Central memory CD4-positive, alpha-beta T cell (primary cell): ENCODE measurements at places on chromosomes 2 and 18.
A peak's percentile ranks its signal among the peaks of the same experiment; 100 is the strongest.

DNA sequence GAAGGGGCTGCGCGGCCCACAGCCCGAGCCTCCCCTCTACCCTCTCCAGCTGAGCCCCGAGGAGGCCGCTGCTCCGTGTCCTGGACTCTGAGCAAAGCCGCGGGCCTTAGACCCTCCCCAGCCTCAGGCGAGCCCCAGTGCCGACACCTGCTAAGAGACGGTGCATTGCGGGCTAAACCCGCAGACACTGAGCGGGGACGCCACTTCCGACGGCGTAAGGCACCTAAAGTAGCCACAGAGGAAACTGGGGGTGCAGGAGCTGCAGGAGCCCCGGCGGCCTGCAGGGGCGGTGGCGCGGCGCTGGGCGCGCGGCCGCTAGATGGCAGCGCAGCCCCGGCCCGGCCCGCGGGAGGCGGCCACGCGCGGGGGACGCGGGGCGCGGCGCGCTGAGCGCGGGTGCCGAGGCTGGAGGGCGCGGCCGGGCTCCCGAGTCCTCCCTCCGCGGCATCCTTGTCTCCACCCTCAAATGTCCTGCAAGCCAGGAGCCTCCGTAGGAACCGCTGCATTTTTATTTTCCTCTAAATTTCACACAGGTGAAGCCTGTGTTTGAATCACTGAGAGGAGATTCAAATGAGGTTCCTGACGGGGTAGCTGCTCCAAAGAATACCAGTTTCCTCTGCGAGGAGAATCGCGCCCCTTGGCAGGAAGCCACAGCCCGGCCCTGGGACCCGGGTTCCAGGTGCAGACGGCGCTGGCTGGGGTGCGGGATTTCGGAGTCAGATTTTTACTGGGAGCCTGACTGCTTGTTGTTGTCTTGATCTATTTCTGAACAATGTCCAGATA, 650.5 kb downstream of the GALR1 start:
- peak; percentile 35 for DNase-seq

DNA sequence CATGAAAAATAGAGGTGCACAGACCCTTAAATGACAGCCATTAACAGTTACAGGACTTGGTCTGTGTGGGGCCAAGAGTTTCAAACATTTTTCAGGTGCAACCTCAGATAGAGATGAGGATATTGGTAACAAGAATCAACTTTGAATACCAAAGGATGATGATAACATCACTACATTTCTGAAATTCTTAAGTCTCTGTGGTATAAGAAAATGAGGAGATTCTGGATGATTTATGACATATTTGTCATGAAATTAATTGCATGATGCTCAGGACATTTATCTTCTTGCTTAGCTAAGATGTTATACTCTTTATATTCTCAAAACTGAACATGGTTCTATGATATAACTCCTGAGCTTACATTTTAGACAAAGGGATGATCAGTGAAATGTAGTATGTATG, 471.8 kb upstream of the CWC22 start:
- no peak for DNase-seq

DNA sequence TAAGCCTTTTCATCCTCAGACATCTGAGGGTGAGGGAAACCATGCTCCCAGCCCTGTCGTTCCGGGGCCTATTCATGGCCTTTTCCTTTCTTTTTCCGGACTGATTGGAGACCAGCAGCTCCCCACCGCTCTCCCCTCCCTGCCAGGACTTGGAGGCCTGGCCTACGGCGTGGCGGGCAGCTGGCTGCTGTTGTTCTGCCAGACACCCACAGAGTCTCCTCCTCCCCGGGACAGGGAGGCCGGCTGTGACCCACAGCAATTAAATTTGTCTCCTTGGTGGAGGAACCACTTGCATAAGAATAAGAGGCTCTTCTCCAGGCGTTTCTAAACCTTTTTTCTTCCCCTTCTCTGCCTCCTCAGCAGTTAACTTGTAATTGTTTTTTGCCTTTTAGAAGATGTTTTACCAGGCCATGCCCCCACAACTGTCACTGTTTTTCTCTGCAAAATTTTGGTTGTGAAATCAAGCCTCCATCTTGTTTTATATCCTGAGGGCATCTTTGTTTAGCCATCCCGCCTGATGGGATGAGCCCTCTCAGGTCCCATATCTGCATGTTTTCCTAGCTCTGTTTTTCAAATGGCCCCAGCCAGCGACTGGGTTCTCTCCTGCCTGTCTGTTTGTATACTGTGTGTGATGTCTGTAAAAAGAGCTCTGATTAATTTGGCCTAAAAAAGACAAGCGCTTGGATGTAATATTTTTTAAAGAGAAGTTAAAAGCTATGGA, 1060.0 kb upstream of the DDX18 start:
- no peak for DNase-seq

GRCh38 chr2:224407241-224407701, 5.4 kb upstream of the FAM124B start:
- DNase-seq, result no peak

DNA sequence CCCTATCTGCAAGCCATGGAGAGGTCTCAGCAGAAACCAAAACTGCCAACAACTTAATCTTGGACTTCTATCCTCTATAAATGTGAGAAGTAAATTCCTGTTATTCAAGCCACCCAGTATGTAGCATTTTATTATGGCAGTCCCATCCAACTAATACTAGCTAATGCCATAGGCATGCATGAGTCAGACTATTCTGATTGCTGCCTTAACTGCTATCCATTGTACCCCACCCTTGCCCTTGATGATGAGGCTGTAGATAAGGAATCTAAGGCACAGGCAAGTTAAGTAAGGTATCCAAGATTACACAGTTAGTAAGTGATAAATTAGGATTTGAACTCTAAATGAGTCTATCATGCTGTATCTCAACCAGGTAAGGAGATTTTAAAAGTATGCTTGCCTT, 223.0 kb downstream of the UBE2E3 start:
- DNase-seq, result no peak

DNA sequence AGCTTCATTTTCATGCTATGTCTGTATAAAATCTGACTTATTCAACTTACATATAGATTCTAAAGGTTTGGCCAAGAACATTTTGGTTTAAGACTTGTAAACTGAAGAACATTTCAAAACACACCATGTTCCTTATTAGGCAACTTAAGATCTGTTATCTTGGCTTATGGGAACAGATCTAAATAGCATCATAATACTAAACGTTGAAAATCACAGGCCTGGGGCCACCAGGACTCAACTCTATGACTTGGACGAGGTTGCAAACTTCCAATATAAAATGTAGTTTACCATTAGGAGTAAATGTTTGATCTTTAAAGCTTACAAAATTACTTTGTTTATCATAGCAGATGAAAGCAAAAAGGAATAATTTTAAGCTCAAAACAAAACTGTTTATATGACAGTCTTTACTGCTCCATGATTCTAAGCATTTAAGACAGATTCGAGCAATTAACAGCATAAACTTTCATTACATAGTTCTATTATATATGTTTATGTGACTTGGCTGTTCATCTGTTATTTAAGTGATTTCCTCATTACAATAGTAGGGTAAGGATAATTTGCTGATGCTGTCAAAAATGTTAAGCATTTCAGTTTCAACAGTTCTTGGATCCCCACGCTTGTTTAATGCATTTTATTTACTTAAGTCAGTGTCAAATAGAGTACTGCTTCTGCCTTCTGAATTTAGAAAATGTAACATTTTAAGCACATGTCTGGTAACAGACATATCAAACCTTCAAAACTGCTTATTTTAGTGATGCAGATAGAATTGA, 8.3 kb downstream of the TCF4 start:
- DNase-seq, result no peak

DNA sequence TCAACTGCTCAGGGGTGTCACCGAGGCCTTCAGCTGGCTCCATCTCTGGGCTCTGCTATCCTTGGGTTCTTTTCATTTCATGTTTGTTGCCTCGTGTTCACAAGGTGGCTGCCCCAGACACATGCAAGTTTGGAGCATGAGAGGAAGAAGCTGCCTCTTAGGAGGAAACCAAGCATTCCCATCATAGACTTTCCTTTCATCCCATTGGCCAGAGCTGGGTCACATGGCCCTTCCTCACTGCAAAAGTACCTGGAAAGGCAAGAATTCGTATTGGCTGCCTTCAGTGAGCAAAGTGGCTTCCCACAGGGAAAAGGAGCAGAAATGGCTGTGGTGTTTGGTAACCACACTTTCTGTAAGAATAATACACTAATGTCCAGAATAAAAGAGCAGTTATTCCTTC, 155.7 kb upstream of the RAB12 start:
- DNase-seq, result no peak

DNA sequence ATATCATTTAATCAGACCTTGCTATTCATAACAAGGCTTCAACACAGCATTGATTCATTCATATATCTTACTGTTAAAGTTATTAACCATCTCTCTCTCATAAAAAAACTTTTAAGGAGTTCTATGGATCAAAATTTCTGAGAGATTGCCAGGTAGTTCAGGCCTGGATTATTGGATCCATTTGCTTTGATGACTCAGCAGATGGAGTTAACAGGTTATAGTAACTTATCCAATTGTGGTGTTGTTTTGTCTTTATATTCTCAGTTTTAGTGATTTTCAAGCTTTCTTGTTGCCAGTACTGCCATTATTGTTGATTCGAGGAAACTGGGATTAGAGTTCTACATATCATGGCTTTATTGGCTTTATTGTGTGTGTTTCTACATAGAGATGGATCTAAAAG, 195.7 kb upstream of the MMADHC start:
- no peak for DNase-seq

DNA sequence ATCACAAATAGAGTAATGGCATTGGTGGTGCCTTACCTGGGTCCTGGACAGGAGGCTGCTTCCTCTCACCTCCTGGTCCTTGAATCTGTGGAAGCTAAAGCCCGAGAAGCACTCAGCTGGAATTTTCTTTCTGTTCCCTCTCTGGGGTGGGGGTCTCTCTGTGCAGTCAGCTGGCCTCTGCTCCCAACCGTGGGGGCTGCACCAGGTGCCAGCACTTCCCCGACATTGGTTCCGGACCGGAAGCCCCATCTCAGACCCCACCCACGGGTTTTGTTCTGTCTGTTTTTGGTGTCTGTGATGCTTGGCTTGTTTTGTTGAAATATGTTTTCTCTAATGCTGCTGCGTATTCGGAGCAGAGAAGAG, 154.7 kb downstream of the TWIST2 start:
- DNase-seq, result no peak

DNA sequence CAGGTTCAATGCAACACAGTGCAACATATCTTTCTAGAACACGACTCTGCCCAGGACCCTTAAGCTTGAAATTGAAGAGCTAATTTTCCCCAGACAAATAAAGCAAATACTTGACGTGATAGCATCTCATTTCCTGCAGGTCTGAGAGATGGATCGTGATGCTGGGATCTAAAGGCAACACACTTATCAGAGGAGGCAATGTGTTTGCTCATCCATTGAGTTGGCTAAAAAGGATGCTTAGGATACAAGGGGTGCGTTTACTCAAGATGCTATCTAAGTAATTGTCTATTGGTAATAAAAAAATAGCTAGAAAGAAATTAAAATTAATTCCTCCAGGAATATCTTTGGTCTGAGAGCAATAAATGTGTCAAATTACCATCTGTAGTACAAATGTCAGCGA, 129.0 kb downstream of the SOCS6 start:
- DNase-seq, result no peak

- DNase-seq, result no peak
Observed at GRCh38 chr2:16312771-16313170, 352.9 kb downstream of the CYRIA start.

GRCh38 chr18:42413870-42414269, 458.8 kb downstream of the PIK3C3 start:
- DNase-seq, result no peak

GRCh38 chr2:102502576-102502975, 29.6 kb downstream of the SLC9A4 start:
- DNase-seq, result no peak

DNA sequence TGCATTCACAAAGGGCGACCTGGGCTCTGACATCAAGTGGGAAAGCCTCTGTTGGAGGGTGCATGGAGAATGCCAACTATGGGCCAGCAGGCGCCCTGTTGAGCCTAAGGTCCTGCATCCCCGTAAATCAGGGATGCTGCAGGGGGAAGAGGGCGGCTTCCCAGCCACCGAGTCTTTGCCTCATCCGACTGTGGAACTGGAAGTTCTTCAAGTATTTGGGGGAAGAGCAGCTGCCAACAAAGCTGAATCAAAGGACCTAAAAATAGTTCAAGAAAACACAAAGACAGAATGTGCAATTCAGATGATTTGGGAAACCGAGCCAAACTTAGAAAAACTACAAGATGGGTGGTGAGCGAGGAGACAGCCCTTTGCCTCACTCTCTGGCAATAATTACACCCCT, 281.1 kb upstream of the MGAT5 start:
- DNase-seq, result no peak

DNA sequence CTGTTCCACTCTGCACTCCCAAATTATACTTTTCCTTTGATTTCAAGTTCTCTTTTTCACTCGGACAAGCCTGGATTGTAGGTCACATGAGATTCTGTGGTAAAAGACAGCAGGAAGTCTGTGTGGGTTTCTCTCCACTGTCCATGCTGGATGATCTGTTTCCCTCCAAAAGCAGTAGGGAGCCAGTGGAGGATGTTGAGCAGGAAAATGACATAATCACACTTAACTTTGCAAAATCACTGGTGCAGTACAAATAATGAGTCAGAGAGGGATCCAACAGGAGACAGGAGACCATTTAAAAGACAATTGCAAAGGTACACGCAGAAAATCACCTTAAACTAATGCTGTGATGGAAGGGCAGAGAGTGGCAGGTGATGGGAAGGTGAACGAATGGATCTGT, 301.3 kb downstream of the ZNF407 start:
- no peak for DNase-seq

GRCh38 chr18:69845593-69846506, 101.8 kb downstream of the CD226 start:
- no peak for DNase-seq

DNA sequence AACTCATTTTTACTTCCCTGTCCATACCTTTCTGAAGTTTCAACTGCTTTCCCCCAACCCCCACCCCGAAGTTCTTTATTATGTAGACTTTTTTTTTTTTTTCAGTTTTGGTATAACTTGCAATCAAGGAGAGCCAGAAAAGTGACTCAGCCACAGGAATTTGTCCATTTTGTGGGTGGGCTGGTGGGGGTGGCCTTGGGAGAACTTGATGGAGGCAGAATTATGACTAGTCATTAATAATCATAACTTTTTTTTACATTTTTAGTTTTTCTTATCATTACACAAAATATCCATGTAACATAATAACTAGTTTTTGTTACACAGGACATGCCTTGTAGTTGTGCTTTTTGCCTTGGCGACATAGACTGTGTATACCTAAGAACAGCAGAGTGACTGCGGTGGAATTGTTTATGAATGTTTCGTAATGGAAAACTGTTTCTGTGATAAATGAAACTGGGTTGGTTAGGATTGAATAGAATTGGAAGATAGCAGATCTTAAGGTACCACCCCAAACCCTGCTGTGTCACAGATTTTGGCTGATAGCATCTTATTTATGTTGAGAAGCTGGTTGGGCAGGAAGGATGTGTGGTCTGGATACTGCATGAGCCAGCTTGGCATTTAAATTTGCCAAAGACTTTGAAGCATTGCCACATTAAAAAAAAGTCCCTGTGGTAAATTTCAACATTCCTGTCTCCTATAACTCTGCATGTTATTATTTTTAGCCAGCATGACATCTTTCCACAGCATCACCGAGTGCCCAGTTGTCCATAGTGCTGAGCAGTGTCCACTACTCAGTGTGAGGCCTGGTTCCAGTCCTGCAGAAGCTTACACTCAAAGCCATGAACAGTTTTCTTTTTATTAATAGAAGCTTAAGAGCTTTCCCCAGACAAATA, 30.7 kb downstream of the LYPD6B start:
- DNase-seq, result peak; percentile 72

- DNase-seq, result no peak
Observed at GRCh38 chr2:196980001-196980400, 53.5 kb upstream of the PGAP1 start.
